ENCODE measurements at places on chromosomes 3 and 15.

DNA sequence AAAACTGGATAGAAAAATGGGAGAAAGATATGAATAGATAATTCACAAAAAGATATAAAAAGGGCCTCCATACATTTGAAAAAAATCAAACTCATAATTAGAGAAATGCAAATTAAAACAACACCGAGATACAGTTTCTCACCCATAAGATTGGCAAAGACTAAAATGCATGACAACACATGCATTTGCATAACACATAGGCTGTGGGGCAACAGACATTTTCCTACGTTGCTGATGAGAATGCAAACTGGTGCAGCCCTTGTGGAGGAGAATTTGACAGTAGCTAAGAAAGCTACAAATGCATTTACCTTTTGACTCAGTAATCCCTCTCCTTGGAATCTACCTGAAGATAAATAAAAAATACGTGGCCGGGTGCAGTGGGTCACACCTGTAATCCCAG is 11.4 kb upstream of the CAND2 start:
- no peak for DNase-seq

- no peak for DNase-seq
These were observed 5.4 kb downstream of the MGLL start for GRCh38 chr3:127816783-127817405.

DNA sequence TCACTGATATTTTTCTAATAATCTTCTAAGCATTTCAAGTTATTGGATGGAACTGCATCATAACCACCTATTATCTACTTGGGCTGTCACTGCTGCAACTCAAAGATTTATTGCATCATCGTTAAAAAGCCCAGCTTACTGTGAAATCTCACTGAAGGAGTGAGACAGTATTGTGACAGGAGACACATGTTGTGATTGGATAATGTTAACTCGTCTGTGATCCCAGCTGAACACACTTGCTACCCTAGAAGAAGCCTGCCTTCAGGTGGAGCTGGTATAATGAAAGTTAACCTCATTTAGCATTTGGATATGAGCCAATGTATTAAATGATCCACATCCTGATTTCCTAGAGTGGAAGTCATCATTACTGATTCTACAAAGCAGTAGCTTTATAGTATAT is 138.1 kb downstream of the MAP2K5 start:
- no peak for DNase-seq

DNA sequence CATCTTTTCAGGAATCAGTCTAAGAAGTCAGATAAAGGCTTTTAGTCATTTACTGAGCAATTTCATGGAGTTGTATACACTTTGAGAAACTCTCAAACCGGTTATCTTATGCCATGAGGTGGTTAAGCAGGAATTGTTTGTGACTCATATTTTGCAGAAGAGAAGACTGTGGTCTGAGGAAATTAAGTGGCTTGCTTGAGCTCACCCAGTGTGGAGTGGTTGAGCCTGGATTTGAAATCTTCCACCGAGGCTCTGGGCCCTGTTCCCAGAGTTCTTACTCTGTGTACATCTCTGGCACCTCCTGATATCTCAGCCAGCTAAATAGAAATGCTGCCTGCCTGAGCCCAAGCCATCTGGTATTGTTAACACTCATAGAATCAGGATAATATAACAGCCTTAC is 37.8 kb upstream of the BCL6 start:
- DNase-seq = no peak

DNA sequence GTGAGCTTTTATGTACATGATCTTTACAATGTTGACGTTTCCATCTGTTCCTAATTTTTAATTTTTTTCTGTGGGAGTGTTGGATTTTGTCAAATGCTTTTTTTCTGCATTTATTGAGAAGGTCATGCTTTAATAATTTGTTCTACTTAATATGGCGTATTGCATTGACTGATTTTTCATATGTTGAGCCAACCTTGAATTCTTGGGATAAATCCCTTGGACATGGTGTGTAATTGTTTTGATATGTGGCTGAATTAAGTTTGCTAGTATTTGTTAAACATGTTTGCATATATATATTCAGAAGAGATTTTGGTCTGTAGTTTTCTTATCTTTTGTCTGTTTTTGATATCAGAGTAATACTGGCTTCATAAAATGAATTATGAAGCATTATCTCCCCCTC is 256.7 kb downstream of the EDEM1 start:
- no peak for DNase-seq

DNA sequence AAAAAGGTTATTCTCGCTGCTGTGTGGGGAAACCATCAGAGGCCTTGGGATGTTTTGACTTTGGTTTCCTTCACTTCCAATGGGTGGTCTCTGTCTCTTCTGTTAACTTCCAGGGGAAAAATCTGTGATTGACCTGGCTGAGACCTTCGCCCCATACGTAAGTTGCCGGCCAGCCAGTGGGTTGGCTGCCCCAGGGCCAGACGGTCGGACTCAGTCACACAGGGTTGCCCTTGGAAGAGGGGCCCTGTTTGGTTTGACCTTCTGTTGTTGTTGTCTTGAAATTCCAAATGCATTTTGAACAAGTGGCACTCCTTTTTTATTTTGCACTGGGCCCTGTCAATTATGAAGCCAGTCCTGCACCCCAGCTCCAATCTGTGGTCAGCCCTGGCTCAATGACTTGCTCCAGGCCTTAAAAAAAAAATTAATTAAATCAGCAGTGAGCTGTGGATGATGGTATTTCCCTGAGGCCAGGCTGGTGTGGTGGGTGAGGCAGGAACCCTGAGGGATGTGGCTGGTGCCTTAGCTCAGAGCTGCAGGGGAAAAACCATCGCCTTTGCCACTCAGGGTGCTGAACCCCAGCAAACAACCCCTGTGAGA is 4.5 kb downstream of the FAM107A start:
- no peak for DNase-seq

DNA sequence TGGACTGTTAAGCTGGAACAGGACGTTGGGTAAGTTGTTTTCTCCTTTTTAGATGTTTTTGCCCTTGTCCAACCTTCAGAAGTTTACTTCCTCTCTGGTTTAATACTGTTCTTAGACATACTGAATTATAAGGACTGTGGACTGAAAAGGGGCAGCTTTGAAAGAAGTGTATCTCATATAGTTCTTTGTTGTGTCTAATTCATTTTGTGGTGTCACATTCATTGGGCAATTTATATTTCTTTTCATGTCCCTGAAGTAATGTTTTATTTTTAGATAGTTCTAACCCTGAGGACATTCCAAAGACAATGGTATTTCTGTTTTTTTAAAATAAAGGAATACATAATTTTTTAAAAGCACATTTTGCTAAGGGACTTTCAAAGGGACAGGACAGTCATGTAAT is 45.2 kb downstream of the TMEM108 start:
- DNase-seq = no peak

- no peak for DNase-seq
These were observed 676 bp downstream of the TCF12 start for GRCh38 chr15:56919031-56919608.

- no peak for DNase-seq
These were observed 891.4 kb downstream of the NTRK3 start for GRCh38 chr15:87365186-87365585.

DNA sequence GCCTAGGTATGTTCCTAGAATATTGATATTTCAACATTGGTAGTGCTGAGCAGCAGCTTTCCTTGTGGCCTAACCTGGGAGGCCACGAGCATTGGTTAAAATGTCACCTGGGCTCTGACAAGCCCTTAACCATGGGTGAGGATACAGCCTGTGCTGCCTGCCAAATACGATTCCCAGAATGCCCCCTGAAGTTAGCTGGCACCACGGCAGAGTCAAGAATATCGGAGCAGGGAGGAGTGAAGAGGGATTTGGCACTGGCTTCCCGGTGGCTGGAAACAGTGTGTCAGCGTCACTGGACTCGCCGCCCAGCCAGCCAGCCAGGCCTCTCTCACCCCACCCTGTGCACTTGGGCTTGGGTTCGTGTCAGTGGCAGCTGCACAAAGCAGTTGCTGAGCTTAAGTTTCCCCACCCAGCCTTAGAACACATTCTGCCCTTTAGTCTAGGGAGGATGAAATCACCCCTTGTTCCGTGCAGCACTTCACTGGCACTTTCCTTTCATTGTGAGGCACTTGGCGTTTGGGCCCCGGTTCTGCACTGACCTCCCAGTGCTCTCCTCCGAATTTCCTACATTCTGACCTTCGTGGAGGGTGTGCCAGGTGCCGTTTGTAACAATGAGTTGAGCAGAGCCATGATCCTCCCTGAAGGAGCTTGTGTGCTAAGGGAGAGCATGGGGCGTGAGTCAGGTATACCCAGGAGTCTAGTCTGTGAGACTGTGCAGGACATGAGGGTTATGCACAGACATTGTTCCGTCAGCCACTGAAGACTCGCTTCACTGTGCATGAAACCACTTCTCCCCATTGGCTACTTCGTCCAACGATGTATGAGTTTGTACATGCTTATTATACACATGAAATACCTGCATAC is 152.8 kb upstream of the BHLHE40 start:
- DNase-seq = no peak

Data from D721Med (cell line).